Fibroblast of villous mesenchyme (primary cell): ENCODE measurements at places on chromosomes 16 and 17. TPM values are rescaled to one million over a fixed set of nuclear protein-coding genes. Genes with fewer than 3 reads are reported as not detected.
A peak's percentile ranks its signal among the peaks of the same experiment; 100 is the strongest.

GRCh38 chr17:77996256-77996655, 37.8 kb downstream of the TNRC6C start:
- no peak for DNase-seq

PRSS8 gene
- total RNA-seq: under 0.01 TPM in 1 of 2 replicates, not detected in the other

DNA sequence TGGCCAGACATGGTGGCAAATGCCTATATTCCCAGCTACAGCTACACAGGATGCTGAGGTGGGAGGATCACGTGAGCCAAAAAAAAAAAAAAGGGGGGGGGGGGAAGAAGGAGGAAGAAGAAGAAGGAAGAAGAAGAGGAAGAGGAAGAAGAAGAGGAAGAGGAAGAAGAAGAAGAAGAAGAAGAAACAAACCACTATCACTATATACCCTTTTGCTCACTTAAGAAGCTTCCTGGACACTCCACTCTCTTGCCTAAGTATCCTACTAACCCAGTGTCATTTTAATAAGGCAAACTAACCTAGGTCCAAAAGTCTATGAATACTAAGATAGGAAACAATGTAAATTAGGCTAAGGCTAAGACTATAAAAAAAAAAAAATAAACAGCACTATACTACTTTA, 54.8 kb downstream of the GPATCH8 start:
- no peak for DNase-seq

GRCh38 chr17:9036336-9036735, 15.0 kb downstream of the NTN1 start:
- DNase-seq: no peak

DNA sequence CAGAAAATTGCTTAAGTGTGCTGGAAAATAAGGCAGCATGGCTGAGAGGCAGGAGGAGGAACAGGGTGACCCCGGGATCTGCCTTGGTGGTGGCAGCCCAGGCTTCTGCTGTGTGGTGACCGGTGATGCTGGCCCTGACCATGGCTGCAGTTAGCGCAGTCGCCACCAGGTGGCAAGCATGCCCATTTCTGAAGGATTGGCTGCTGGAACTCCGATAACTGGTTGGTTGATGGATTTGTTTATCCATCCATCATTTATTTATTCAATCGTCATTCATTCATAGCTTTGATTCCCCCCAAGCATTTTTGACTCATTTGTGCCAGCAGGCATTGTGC, 29.1 kb upstream of the ITGA3 start:
- DNase-seq: peak; percentile 78

GRCh38 chr17:60750640-60751039, 73.0 kb downstream of the BCAS3 start:
- DNase-seq: no peak

DNA sequence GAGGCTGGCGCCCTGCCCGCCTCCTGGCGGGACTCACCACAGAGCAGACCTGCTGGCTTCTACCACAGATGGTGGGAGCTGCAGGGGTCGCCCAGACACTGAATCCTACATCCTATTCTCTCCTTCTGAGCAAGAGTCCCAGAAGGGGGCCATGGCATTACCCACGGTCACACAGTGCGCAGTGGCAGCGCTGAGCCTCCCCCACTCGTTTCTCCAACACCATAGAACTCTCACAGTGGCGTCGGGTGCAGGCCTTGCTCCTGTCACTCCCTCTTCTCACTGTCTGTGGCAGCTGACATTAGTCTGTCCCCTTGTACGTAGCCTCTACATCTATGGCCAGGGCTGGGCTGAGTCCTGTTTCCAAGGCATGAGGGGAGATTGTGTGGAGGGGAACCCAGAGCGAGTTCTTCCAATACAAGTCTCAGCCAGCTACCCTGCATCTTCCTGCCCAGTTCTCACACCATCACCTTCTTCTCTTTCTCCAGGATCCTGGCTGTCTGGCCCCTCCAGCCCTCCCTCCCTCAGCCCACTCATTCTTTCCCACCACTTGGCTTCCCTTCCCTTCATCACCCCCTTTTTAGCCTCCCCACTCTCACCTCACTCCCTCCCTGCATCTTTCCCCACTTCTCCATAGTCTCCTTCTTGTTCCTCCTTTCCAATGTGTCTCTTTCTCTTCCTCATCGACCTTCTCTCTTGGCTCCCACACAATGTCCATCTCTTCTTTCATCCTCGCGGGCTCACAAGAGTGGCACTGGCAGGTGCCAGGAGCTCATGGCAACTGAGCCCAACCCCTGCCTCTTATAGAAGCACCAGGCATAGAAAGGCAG, 5.9 kb downstream of the UBTF start:
- no peak for DNase-seq

VTN gene
- total RNA-seq: 5.2 and 10.0 TPM in 2 replicates

DNA sequence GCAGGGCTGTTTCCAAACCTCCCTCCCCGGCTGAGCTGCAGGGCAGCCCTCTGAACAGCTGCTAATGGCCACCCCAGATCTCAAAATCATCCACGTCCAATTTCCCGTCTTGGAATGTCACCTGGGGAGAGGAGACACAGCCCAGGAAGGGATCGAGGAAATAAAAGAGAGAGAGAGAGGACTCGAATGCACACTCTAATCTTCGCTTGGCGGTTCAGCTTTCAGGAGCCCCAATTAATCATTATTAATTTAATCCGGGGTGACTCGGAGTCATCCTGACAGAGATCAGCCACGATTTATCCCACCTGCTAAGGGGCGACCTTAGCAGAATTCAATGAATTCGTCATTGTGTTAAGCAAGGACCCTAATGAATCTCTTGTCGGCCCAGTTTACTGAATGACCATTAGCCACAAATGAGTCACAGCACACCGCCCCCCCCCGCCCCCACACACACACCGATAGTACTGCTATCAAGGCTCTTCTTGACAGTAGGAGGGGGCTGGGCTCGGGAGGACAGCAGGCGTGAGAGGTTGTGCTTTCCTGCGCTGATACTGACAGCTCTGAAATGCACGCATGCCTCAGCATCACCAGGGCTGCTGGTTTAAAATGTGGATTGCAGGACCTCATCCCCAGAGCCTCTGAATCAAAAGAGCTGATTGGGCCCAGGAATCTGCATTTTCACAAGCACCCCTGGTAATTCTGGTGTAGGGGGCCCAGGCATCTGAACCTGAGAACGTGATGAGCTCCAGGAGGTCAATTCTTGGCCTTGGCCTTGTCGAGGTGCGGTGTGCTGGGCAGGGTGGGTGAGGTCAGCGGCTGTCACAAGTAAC, 190.0 kb upstream of the CIBAR2 start:
- peak; percentile 70 for DNase-seq

INCA1 gene
- 0.97 and 1.3 TPM in 2 replicates for total RNA-seq

DNA sequence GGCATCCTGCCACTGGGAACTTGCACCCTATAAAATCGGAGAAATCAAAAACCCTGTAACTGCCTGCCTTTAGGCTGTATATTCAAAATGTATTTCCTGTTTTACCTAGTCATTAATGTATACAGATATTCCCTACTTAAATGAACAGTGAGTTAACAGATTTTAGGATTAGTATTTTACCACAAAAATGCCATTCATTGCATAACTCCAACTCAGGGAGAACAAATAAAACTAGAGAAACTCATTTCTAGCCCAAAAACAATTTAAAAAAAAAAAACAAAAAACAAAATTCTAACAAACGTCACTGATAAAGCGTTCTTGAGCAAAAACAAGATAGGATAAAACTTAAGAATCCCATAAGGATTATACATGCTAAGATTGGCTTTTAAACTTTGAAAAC, 3.7 kb upstream of the DHX33 start:
- peak; percentile 55 for DNase-seq

DNA sequence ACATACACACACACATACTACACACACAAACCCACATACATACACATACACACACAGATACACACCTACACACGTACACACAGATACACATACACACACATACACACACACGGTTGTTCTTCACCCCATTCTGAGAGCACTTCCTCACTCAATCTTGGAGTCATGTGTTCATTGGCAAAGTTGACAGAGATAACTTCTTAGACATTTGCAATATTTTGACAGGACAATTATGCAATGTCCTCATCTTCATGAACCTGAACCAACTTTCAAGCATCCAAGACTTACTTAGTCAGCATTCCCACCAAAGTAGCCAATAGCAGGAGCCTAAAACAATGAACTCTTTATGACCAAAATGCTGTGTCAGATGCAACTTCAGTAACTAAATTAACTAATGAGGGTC, 77.1 kb upstream of the DNAH17 start:
- DNase-seq: no peak

SYNGR3 gene
- 1.6 and 2.6 TPM in 2 replicates for total RNA-seq

GRCh38 chr16:63703612-63704011, 1418.3 kb downstream of the CDH11 start:
- no peak for DNase-seq

NECAB2 gene
- not detected in 2 replicates for total RNA-seq

DNA sequence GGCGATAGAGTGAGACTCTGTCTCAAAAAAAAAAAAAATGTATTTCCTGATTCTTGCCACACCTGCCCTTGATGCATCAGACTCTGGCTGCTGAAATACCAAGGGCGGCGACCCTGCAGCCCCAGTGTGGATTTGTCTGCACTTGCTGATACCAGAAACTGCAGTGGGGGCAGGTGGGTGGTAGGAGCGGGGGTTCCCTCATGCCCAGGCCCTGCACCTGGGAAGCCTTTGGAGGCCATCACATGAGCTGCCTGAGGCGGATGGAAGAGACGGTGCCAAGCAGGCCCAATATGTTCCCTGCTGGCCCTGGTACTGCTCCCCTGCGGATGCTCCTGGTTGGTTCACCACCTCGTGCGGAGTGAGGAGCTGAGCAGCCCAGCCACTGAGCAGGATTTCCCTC, 50.6 kb downstream of the MARF1 start:
- no peak for DNase-seq

DNA sequence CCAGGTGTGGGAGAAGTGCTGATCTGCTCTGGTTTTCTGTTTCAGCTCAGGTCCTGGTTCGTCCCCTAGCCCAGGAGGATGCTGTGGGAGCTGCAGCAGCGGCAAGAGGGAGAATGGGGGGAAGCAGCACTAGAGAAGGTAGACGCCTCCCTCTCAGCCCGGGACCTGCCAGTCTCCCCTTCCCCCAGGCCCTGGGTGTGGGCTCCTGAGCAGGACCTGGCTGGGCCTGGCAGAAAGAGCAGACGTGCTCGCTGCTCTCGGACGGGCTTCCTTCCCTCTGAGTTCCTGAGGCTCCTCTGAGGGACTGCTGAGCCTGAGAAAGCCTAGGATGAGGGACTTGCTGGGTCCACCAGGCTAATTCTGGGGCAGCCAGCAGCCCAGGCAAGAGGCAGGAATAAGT, 3.1 kb downstream of the PRCD start:
- no peak for DNase-seq

TBC1D28 gene
- total RNA-seq: not detected in 2 replicates

DNA sequence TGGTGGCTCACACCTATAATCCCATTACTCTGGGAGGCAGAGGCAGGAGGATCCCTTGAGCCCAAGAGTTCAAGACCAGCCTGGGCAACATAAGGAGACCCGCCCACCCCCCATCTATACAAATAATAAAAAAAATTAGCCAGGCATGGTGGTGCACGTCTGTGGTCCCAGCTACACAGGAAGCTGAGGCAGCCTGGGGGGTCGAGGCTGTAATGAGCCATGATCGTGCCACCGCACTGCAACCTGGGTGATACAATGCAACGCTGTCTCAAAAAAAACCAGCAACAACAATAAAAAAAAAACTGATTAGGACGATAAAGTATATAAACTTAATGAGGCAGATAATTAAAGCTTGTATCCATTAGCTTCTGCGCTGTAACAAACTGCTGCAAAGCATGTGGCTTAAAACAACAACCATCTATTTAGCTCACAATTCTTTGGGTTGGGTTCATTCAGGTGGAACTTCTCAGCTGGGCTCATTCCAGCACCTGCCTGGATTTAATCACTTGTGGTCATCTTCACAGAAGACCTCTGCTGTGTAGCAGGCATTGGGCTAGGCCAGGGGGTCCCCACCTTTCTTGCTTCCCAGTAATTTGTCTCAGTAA, 45.8 kb downstream of the LCMT1 start:
- DNase-seq: no peak

HIGD1B gene
- not detected in 2 replicates for total RNA-seq

DNA sequence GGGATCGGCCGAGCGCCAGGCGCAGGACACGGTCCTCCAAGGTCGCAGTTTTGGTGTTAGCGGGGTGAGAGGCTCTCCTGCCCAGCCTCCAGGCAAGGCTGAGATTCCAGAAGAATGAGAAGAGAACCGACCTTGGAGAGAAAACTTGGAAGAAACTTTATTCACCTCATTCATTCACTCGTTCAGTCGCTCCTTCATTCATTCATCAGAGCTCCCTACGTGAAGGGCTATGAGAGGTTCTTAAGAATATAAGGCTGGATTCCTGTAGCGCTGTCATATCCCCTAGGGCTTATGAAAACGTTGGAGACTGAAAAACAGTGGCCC, 991 bp upstream of the MYH10 start:
- no peak for DNase-seq

- no peak for DNase-seq
Measured at GRCh38 chr17:79979816-79980215, 55.9 kb downstream of the TBC1D16 start.
